ENCODE measurements at places on chromosomes 16 and 17.

DNA sequence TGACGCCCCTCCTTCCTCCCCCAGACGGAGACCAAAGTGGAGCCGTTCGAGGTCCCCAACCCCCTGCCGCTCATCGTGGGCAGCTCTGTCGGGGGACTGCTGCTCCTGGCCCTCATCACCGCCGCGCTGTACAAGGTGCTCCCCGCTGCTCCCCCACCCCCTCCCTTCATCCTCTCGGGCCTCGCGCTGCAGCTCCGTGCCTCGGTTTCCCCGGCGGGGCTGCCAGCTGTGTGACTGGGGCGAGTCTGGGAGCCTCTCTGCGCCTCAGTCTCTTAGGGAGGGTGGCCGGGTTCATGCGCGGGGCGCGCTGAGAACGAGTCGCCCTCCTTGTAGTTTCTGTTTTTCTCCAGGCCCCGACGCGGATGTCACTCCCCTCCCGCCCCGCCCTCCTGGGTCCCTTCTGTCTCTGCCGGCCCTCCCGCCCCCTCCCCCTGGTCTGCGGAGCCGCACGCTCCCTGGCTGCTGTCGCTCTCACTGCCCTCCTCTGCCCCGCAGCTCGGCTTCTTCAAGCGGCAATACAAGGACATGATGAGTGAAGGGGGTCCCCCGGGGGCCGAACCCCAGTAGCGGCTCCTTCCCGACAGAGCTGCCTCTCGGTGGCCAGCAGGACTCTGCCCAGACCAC lies 23.7 kb upstream of the ITGAX start:
- DNase-seq = no peak

DNA sequence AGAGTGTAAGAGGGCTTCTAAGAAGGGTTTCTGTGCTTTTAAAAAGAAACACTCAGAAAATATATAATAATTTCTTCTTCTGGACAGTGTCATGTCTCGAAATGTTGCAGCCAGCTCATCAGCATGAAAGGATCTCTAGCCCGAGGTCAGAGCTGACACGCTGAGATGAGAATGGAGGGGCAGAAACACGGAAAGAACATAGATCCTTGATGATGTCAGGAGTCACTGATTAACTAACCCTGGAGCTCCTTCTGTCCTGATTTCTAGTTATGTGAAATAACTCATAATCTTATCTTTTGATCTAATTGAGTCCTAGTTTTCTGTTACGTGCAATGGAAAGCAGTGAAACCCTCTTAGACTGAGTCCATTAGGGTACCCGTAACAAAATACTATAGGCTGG lies 10.3 kb upstream of the TOX3 start:
- DNase-seq = peak; percentile 38

GRCh38 chr16:70662991-70663523 lies 16.7 kb downstream of the IL34 start:
- DNase-seq = no peak

DNA sequence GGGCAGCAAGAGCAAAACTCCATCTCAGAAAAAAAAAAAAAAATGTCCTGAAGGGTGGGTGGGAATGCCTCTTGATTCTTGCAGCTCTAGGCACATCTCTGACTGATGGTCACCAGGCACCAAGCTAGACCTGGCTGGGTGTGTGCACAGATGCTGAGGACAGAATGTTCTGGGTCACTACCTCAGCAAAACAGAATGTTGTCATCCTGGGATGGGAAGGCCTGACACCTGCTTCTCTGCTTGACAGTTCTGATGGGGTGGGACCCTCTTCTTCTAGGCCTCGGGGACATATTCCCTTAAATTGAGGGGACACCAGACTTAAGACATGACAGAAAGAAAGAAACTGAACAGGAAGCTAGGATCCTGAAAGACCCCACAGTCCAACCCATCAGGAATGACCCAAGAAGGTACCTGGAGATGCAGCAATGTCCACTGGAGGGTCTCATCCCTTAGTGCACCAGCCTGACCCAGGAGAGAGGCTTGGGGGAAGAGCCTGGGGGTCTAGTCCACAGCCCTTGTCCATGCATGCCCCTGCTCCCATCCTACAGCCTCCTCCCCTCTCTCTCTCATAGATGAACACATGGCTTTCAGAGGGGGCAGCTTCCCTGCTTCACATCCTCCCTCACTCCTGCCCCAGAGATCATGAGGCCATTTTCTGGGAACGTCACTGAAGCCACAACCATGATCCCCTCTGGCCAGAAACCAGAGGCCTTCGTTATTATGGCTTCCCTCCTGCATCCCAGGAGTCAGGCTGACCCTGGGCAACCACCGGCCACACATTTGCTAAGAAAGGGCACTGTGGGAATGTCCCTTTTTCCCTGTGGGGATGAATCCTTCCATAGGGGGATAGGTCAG lies 3.8 kb upstream of the STAT5B start:
- DNase-seq = no peak

- DNase-seq = no peak
Observed at GRCh38 chr16:79897104-79897452, 296.5 kb upstream of the MAF start.

- DNase-seq = no peak
Observed at GRCh38 chr16:56930486-56931270, 1.3 kb upstream of the HERPUD1 start.

GRCh38 chr17:60769327-60769726 lies 91.7 kb downstream of the BCAS3 start:
- DNase-seq = no peak

DNA sequence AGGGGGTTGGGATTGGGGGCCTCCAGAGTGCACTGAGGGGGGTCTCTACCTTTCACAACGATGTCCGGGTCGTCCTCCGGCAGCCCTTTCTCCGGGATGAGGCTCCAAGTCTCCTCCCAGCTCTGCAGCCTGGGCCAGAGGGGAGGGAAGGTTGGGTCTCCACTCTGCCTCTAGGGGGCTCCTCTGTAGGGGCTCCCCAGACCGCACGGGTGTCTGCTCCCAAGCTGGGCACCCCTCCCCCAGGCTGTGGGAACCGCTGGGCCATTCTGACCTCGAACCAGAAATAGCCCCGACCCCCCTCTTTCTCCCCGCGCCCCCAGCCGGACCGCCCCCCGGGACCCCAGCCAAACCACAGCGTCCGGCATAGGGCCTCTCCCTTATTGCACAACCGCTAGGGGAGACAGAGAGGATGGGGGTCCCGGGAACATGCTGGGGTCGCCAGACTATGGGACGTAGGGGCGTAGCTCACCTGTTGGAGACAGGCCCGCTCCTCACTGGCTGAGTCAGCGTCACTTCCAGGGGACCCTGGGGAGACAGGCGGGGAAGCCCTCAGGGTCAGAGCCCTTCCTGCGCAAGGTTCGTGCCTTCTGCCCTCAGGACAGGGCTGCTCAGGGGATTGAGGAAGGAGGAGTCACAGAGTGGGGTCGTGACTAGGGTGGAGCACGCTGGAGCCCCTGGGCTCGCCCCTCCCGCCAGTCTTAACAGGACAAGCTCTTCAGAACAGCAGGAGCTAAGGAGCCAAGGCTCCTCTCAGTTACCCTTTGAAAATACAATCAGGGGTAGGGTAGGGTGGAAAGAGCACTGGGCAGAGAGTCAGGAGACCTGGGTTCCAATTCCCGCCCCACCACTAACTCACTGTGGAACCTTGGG lies 2.7 kb downstream of the PLEKHH3 start:
- DNase-seq = no peak

- no peak for DNase-seq
Observed at GRCh38 chr16:66298571-66299120, 67.8 kb upstream of the CDH5 start.

DNA sequence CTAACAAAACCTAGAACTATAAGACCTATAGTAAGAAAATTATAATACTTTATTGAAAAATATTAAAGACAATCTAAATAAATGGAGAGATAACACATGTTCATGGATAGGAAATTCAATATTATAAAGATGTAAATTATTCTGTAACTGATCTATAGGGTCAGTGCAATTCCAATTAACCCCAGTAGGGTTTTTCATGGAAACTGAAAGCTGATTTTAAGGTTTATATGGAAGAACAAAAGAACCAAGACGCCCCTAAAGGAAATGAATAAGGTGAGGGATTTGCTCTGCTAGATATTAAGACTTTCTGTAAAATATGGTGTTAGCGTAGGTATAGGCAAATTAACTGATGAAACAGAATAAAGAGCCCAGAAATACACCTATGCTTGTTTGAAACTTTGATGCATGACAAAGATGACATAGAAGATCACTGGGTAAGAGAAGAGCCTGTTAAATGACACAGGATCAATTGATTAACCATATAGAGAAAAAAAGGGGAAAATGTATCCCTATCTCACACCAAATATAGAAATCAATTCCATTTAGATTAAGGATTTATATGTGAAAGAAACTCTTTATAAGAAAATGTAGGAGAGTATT lies 3.0 kb downstream of the ICAM2 start:
- no peak for DNase-seq

GRCh38 chr16:11915114-11915643 lies 577 bp downstream of the GSPT1 start:
- peak; percentile 21 for DNase-seq

GRCh38 chr16:28218109-28218508 lies 6.3 kb upstream of the XPO6 start:
- DNase-seq = no peak

GRCh38 chr17:41687828-41688640 lies 651 bp upstream of the EIF1 start:
- DNase-seq = peak; percentile 62

- no peak for DNase-seq
Observed at GRCh38 chr16:85530370-85530739, 82.8 kb upstream of the GSE1 start.

GRCh38 chr16:70725024-70725911 lies 39.4 kb upstream of the MTSS2 start:
- DNase-seq = no peak

Data from LoVo (cell line).